ENCODE measurements at places on chromosomes 3 and 15.
A peak's percentile ranks its signal among the peaks of the same experiment; 100 is the strongest.

- DNase-seq, result no peak
Measured at GRCh38 chr3:35653347-35653746, 14.0 kb downstream of the ARPP21 start.

- DNase-seq, result no peak
Measured at GRCh38 chr3:24608701-24609390, 114.2 kb upstream of the THRB start.

DNA sequence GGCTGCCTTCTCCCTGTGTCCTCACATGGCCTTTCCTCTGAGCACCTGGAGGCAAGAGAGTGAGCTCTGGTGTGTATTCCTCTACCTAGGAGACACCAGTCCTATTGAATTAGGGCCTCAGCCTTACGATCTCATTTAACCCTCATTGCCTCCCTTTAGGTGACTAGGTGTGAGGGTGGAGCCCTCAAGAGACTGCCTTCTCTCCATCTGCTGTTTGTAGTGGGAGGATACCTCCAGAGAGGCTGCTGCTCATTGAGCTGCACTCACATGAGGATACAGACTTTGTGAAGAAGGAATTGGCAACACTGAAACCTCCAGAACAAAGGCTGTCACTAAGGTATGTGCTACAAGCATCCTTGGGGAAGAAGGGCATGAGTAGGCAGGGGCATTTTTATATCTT, at the start of gene CCR8:
TSS of gene CCR8 (plus strand) at position 217 of the 400 bp plus-strand sequence. CDS start 2,623 bp downstream, outside the sequence.
- no peak for DNase-seq

GRCh38 chr3:96931119-96931862, 116.9 kb downstream of the EPHA6 start:
- no peak for DNase-seq

GRCh38 chr3:138469874-138470273, 35.5 kb downstream of the ESYT3 start:
- no peak for DNase-seq

GRCh38 chr3:45066109-45066801, 40.2 kb downstream of the CLEC3B start:
- no peak for DNase-seq

- DNase-seq, result no peak
Measured at GRCh38 chr15:34161329-34161963, 48.5 kb downstream of the KATNBL1 start.

DNA sequence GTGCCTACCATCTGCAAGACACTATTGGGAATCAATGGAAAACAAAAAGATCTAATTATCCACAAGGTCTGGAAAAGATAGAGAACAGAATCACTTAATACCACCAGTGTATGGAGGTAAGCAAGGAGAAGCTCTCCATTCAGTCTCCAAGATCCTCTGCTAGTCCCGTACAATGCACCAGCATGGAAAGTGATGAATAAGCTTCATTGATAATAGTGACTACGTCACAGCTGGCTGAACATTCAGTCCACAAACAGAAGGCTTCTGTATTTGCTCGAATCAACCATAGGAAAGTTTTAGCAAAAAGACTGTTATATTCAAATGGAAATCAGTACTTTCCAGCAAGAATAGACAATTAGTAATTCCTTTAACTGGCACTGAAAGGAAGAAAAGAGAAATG, 42.9 kb downstream of the IGSF11 start:
- no peak for DNase-seq

DNA sequence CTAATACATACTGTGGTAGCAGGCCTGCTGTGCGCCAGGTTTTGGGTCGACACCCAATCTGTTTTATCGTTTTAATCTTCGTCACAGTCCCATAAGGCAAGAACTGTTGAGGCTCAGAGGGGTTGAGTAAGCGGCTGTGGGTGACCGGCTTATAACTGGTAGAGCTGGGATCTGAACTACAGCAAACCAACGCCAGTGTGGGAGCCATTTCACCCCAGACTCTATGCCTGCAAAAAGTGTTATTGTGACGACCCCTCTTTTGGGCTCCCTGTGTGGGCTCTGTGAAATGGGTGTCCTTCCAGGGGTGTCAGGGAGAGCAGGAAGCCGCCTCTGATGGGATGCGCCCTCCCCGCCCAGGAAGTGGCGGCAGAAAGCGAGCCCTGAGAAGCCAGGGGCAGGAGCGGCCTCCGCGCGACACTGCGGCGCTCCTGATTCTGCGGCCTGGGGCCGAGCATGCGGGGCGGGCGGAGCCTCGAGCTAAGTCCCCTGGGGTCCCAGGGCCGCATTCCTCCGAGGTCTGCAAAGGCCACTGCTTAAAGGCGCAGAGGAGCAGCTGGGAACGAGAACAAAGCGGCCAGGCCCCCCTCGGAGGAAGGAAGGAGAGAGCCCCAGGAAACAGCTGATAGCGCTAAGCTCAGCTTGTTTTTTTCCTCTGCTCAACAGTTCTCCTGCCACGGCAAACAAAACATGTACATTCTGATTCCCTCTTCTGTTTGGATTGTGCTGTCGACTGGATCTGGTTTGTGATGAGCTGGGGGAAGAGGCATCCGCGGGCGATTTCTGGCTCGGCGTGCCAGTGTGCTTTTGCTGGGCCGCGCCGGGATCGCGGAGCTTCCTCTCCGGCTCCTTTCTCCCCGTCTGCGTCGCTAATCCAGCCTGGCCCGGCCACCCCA, 33.9 kb downstream of the GRK7 start:
- DNase-seq, result peak; percentile 25

DNA sequence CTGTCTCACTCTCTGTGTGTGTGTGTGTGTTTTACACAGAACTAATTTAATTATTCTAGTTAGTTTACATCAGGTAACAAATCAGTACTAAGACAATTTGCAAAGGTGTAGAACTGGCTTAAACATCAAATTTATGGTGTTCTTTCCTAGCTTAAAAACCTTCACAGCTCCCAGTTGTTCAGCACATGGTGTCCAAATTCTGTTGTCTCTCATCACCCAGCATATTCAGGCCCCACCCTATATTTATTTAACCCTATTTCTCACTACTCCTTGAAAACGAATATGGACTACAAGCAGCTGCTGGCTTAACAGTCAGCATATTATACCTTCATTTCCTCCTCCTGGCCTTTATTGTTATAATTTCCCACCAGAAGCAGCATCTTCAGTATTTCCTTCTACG, 1.2 kb downstream of the IL20RB start:
- no peak for DNase-seq

DNA sequence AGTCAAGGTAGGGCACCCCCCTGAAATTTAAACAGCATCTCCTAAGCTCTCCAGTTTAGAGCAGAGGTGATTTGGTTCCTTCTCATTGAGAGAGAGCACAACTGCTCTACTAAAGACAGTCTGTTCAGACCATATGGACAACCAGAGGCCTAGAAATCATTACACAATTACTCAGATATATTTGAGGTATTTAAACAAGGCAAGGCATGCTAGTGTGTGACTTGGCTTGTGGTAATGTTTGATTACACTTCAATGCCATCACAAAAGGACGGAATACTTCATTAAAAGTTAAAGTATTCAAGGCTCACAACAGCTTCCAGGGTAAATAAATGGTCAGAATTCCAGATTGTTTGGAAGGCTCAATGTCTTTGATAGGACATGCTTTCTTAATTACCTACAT, 110.2 kb downstream of the LRTM1 start:
- no peak for DNase-seq

All from stimulated activated CD4-positive, alpha-beta T cell treated with anti-CD3 and anti-CD28 coated beads, Interleukin-15, amount 100 ng/mL, for 1 hour (primary cell).